NCI-H1694 (cell line): ENCODE measurements at places on chromosomes 7 and 10.

- DNase-seq, result peak; percentile 13
Measured at GRCh38 chr10:70561070-70561469, 41.5 kb downstream of the PRF1 start.

DNA sequence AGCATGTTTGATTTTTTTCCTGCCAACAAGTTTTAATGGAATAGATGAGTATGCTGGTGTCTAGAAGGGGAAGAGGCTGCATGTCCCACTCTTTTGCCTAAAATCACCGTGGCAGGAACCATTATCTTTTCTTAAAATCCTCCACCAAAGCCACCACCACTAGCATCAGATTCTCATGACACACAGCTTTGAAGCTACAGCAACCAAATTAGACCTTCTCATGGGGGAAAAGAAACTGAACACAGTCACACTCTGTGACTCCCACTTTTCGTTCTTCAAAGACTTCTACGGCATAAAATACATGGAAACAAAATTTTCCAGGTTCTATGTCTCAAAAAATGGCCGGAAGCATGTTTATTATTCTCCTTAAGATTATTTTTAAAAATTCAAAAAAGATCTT is 81.8 kb downstream of the SGMS1 start:
- DNase-seq, result no peak

DNA sequence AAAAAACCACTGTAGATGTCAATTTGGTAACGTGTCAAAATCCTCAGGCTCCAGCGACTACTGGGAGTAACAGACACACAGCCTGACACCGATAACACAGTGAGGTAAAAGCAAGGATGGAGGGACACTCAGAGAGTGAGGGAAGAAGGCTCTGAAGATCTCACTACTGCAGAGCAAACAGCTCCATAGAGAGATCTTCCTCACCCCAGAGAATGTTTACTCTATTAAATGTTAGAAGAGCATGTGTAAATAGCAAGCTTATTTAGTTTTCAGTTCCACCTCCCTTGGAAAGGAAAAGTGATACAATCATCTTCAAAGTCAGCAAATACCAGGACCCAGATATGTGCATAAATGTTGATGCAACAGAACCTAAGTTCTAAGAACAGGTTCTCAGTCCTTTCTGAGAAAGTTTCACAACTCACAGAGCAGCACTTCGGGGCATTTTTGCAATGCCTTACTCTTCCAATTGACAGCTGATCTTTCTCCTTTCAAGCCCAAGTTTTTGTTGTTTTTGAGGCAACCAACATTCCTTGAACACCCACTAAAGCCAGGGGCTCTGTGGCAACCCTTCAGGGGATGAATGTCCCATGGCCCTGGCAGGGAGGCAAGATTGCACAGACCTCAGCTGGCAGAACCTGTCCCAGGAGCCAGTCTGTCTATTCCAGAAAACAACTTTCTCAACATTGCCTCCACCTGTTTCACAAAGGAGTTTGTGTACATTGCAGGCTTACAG is 177.4 kb downstream of the SFMBT2 start:
- no peak for DNase-seq

- DNase-seq, result no peak
Measured at GRCh38 chr7:74511345-74511744, 57.6 kb downstream of the GTF2IRD1 start.

- no peak for DNase-seq
Measured at GRCh38 chr10:74034301-74034700, 36.4 kb downstream of the VCL start.

GRCh38 chr7:108285003-108285368 is 154.8 kb upstream of the LAMB4 start:
- DNase-seq, result no peak

DNA sequence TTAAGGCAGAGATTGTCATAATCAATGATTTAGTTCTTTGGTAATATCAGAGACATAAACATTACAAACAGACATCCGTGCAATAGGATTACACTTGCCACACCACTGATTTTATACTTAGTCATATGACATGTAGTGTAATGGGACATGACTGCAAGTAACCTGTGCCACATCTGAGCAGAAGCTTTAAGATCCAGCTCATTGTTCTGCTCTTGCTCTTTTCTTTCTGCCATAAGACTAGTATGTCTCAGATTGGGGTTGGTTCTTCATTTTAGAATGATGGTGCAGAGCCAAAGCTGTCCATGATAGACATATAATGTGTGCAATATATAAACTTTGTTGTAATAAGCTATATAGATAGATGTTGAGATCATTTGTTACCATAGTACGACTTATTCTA is 119.7 kb upstream of the SEMA3A start:
- DNase-seq, result no peak

GRCh38 chr7:41067576-41067975 is 635.3 kb downstream of the INHBA start:
- DNase-seq, result no peak

- no peak for DNase-seq
Measured at GRCh38 chr10:53314876-53315275, 542.3 kb upstream of the MBL2 start.
